NCI-H69 (cell line): ENCODE measurements at places on chromosomes 6 and 20.
A peak's percentile ranks its signal among the peaks of the same experiment; 100 is the strongest.

DNA sequence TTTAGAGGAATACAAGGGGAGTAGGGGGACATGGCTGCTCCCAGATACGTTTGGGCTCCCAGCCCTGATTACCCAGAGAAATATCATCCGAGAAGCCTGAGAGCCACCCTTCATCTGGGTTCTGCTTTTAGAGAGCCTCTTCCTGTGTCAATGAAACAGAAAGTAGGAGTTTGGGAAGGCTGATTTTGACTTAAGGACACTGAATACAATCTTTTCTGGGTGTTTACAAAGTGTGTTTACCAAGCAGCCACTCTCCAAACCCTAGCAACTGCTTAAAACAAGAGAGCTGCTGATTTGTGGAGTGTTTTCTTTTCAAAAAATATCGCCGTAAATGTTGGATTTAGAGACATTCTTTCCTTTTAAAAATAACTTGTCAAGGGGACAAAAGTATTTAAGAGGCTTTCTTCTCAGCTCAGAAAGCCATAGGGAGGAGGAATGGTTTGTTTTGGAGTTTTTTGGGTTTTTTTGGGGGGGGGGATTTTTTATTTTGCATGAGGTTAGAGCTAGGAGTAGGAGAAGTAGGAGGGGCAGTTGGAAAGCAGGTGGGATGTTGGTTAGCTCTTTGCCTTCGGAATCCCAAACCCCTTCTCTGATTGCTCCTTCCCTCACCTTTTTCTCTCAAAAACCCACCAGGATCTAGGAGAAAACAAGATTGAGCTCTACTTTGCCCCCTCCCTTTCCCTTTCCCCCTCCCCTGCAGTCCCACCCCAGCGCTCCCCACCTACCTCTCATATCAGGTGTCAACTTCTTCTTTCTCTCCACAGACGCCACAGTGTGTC, 12.4 kb downstream of the MAFB start:
- no peak for DNase-seq

GRCh38 chr20:12014276-12014675, 96.6 kb downstream of the BTBD3 start:
- DNase-seq: no peak

GRCh38 chr6:55958790-55959189, 83.4 kb upstream of the BMP5 start:
- no peak for DNase-seq

DNA sequence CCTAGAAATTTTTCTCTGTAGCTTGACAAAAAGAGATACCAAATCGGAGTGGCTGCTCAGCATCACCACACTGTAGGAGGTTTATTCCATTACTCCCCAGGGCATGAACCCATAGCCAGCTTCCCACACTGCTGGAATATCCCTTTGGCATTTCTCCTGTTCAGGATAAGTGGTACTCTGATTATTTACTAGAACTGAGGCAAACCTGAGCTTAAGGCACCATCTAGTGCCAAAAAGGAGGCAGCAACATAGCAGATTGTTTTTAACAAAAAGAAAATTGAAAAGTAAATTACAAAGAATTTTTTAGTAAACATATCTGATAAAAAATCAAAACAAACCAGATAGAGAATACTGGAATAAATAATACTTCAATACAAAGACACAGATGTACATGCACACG, 181.7 kb downstream of the WDR27 start:
- no peak for DNase-seq

- peak; percentile 20 for DNase-seq
Observed at GRCh38 chr6:12893036-12893435, 176.5 kb downstream of the PHACTR1 start.

DNA sequence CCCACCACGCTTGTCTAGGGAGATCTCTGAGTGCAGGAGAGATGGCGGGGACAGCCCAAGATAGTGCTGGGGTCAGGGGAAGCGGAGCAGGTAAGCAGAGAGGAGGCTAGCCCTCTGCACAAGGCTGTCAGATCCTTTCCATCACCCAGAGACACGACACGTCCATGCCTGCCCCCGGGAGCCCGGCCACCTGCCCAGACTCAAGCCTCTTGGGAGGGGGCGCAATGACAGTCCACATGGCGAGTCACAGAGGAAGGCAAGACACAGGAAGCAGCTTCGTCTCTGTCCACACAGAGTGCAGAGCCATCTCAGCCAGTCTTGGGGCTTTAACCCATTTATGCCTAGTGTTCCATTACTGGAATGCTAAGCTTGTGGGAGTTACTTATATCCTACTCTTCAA, 78.4 kb downstream of the PREX1 start:
- DNase-seq: peak; percentile 12

GRCh38 chr20:52590100-52590499, 382.1 kb upstream of the TSHZ2 start:
- no peak for DNase-seq

DNA sequence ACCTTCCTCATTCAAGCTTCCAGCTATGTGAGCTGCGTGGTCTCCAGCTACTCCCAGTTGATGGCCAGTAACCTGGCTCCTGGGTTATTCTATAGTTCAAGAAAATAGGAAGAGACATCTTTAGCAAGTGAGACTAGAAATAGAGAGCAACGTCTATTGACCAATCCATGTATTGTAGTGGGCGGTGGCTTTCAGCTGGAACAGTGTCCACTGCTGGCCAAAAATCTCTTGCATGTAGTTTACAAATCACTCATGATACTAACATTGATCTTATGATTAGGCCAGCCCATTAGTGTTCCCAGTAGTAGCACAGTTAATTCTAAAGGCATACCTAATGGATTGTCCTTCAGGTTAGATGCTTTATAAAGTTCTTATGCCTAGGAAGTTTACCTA, 58.9 kb upstream of the SCP2D1 start:
- no peak for DNase-seq

DNA sequence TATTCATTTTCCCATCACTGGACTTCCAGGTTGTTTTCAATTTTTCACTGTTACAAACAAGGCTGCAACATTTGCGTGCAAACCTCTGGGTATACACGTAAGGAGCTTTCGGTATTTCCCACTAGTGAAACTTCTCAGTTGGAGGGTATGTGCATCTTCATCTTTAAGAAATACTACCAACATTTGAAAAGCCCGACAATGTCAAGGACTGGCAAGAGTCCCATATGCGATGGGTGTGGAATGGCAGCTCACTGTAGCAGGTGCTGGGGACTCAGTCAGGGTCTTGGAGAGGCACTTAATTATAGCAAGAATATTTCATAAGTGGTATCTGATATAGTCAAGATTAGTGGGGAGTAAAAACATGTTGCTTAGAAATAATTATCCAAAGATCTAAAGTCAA, 8.9 kb upstream of the HLA-B start:
- DNase-seq: no peak

DNA sequence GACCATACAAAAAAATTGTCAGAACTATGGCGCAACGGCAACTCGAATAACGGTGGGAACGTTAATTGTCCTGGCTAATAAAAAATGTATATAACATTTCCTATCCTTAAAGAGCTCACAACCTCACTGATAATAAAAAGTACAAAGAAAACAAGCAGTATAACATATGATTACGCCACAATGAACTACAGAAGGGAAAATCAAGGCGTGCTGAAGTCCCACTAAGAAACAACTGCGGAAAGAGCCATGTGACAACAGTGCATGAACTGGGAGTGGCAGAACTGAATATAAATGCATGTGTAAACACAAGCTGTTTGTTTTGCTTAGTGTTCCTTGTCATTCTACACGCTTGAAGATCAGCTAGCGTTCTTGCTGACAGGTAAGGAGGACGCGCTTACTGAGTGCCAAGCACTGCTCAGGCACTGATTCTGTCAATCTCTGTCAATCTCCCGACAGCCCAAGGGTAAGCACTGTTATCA, 466 bp upstream of the PSMB1 start:
- peak; percentile 84 for DNase-seq

DNA sequence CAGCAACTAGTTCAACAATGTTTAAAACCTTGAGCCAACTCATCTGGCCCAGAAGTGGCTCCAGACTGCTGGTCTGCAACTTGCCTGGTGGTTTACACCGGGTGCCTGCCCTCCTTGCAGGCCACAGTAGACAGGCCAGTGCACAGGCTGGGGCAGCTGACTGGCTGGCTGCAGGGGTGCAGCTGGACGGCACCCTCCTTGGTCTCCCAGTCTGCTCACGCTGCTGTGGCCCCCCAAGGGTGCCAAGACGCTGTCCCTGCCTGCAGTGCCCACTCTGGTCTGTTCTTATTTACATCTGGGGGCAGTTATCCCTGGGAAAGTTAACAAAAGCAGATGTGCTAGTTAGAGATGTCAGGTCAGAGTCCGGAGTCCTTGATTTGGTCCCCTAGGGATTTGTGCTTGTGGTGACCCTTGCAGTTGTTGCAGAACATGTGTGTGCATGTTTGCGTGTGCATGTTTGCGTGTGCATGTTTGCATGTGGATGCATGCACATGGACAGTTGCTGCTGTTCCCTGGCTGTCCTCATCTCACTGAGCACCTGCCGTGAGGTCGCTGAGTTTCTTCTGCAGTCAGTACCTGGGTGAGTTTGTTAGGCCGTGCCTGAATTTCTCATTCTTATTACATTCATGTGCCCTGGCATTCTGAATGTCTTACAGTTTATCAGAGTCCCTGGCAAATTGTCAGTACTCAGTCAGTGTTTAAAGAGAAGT, 48.2 kb upstream of the IRF4 start:
- DNase-seq: no peak

- no peak for DNase-seq
Observed at GRCh38 chr6:68838571-68838970, 203.5 kb downstream of the ADGRB3 start.

DNA sequence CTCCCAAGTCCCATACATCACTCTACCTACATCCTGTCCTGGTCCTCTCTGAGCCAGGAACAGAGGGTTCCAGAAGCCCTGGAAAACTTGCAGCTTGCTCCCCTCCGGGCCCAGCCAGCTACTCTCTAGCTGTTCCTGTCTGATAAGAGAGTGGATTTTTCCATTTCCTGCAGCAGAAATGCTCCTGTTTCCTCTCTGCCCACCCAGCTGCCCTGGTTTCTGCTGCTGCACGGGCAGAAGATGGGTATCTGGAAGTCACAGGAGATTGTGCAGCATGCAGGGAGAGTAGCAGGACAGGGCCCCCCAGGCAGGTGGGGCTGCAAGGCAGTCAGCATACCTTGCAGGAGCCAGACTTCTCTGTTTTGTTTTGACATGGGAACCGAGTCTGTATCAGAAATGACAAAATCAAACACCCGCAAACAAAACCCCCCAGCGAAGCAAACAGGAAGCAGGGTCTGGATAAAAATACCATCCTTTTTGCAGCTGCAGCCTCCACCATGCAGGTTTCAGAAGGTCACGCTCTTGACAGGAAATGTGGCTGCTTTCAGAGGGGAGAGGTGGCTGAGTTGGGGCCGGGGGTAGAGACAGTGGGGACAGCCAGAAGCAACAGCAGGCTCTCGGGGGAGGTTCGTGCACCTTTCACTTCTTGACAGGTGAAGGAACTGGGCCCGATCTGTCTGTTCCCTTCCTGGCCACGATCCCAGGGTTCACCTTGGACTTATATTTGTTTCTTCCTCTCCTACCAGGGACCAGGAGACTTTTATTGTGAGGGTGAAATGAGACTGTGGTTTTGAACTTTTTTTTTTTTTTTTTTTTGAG, 50.8 kb upstream of the FAM83D start:
- no peak for DNase-seq

DNA sequence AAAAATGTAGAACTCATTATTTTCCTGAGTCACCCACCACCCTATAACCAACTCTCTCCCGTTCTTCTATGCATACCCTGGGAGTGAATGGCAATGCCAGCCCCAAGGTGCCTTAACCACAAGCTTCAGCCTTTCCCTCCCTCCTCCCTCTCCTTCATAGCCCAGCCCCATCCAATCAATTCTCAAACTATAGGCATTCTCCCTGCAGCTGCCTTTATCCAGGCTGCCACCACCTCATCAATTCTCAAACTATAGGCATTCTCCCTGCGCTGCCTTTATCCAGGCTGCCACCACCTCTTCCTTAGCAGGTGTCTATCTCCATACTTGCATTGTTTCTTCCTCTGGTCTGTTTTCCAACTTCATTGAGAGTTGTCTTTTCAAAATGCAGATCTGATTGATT, 77.1 kb downstream of the PLEKHG1 start:
- no peak for DNase-seq

GRCh38 chr6:157990321-157991066, 8.8 kb downstream of the SYNJ2 start:
- DNase-seq: peak; percentile 76

GRCh38 chr6:93474733-93475179, 55.4 kb upstream of the EPHA7 start:
- DNase-seq: no peak

DNA sequence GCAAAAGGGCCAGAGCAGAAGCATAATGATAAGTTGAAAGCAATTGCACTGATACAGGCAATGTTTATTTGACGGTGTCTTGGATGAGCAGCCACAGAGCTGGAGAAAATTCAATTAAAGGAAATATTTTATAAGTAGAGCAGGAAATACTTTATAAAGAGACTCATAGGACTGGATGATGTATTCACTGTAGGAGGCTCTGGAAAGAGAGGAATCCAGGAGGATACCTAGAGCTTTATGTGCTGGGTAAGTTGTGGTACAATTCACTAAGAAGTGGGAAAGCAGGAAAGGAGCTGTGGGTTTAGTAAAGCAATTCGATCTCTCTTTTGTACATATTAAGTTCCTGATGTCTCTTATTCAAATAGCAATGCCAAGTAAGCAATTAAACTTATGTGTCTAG, 86.3 kb downstream of the C6orf118 start:
- no peak for DNase-seq

GRCh38 chr6:37406726-37407341, 26.2 kb upstream of the CMTR1 start:
- no peak for DNase-seq

GRCh38 chr6:110646951-110647910, 168.0 kb downstream of the CDK19 start:
- DNase-seq: no peak
